Tibial nerve (tissue), 4 donors: ENCODE measurements at places on chromosomes 6 and 20. TPM values are rescaled to one million over a fixed set of nuclear protein-coding genes. Genes with fewer than 3 reads are reported as not detected.
A peak's percentile ranks its signal among the peaks of the same experiment; 100 is the strongest.

- H3K4me3 ChIP-seq, result no peak overlapping the region
- DNase-seq, result no peak
- no peaks in the 10 kb centered on the region for H3K4me1 ChIP-seq
- H3K27ac ChIP-seq, result no peak overlapping the region
- H3K27me3 ChIP-seq, result no peaks in the 10 kb centered on the region
Measured at GRCh38 chr20:43689165-43689564, 22.3 kb downstream of the MYBL2 start.

Gene IL20RA
- total RNA-seq, result 4.0 TPM

GRCh38 chr6:55009131-55009530, 162.6 kb downstream of the FAM83B start:
- no peak for DNase-seq
- no peak overlapping the region for H3K4me3 ChIP-seq
- H3K4me1 ChIP-seq, result peaks cover 2% of the 10 kb centered on the region
- H3K27me3 ChIP-seq, result no peaks in the 10 kb centered on the region
- H3K27ac ChIP-seq, result no peak overlapping the region

GRCh38 chr6:23977706-23978105, 148.3 kb upstream of the NRSN1 start:
- H3K36me3 ChIP-seq, result no peaks in the 10 kb centered on the region
- H3K4me3 ChIP-seq, result no peak overlapping the region
- H3K27ac ChIP-seq, result no peak overlapping the region
- DNase-seq, result no peak
- no peaks in the 10 kb centered on the region for H3K27me3 ChIP-seq
- no peaks in the 10 kb centered on the region for H3K4me1 ChIP-seq

DNA sequence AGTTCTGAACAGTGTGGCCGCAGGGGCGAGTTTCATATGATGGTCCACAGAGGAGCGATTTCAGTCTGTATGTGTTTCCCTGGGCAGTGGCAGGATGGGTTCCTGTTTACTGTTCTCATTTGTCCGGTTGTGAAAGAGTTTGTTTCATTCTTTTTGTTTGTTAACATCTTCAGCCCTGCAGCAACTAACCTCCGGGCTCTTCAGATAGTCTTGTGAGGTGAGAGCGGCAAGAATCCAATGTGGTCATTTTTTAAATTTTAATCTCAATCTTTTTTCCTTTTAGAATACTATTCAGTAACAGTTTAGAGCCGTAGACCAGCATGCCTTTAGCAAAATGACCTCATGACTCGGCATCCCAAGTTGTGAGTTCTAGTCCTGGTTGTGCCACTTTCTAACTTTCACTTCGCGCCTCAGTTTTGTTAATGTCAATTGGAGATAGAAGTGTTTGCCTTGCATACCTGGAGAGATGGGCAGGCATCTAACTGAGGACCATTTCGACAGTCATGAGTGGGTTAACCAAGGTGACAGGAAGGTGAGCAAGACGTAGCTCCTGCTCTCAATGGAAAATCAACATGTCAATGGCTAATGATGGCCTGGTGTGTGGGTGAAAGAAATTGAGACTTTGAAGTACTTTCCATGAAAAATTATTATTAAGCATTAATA, 38.5 kb upstream of the PXDC1 start:
- no peak overlapping the region for H3K4me3 ChIP-seq
- H3K36me3 ChIP-seq, result no peaks in the 10 kb centered on the region
- no peak overlapping the region for H3K27ac ChIP-seq
- H3K4me1 ChIP-seq, result no peaks in the 10 kb centered on the region
- DNase-seq, result no peak

GRCh38 chr6:39446909-39447308, 124.4 kb upstream of the KCNK16 start:
- no peak for DNase-seq
- H3K27ac ChIP-seq, result no peak overlapping the region
- H3K27me3 ChIP-seq, result no peaks in the 10 kb centered on the region

- H3K27ac ChIP-seq, result no peak overlapping the region
- no peaks in the 10 kb centered on the region for H3K27me3 ChIP-seq
- no peak overlapping the region for H3K4me3 ChIP-seq
- no peaks in the 10 kb centered on the region for H3K36me3 ChIP-seq
- no peak for DNase-seq
Measured at GRCh38 chr6:15340775-15341174, 94.9 kb downstream of the JARID2 start.

DNA sequence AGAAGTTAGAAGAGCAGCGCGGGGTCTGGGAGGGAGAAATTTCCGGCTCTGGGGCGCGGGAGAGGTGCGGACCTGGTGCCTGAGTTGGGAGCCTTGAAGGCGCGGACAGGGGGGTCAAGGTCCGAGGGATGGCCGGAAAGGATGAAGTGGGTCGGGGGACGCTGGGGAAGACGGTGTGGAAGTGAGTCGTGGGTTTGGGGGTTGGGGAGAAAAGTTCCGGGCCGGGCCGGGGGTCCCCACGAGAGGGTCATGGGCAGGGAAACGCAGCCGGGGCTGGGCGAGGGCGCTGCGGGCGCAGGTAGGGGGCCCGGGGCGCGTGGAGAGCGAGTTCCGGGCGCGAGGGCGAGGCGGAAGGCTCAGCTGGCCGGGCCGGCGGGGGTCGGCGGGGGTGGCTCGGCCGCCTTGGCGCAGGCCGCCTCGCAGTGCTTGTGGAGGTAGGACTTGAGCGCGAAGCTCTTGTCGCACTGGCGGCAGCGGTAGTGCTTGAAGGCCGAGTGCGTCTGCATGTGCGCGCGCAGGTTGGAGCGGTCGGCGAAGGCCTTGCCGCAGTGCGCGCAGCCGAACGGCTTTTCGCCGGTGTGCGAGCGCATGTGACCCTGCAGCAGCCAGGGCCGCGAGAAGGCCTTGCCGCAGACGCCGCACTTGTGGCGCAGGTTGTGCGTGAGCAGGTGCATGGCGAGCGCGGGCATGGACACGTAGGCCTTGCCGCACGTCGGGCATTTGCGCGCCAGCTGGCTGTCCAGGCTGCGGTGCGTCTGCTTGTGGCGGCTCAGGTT, 10.5 kb upstream of the SRXN1 start:
- H3K4me1 ChIP-seq, result no peaks in the 10 kb centered on the region
- H3K27ac ChIP-seq, result no peak overlapping the region
- peaks cover 90% of the 10 kb centered on the region for H3K27me3 ChIP-seq
- no peaks in the 10 kb centered on the region for H3K36me3 ChIP-seq
- no peak for DNase-seq

- H3K4me1 ChIP-seq, result no peaks in the 10 kb centered on the region
- DNase-seq, result no peak
- H3K27me3 ChIP-seq, result no peaks in the 10 kb centered on the region
Measured at GRCh38 chr6:43493833-43494232, 16.3 kb downstream of the LRRC73 start.

Gene PAQR8
- 12.6 TPM for total RNA-seq

Gene PAX1
- not detected for total RNA-seq

Gene LY6G5C
- not detected for total RNA-seq

DNA sequence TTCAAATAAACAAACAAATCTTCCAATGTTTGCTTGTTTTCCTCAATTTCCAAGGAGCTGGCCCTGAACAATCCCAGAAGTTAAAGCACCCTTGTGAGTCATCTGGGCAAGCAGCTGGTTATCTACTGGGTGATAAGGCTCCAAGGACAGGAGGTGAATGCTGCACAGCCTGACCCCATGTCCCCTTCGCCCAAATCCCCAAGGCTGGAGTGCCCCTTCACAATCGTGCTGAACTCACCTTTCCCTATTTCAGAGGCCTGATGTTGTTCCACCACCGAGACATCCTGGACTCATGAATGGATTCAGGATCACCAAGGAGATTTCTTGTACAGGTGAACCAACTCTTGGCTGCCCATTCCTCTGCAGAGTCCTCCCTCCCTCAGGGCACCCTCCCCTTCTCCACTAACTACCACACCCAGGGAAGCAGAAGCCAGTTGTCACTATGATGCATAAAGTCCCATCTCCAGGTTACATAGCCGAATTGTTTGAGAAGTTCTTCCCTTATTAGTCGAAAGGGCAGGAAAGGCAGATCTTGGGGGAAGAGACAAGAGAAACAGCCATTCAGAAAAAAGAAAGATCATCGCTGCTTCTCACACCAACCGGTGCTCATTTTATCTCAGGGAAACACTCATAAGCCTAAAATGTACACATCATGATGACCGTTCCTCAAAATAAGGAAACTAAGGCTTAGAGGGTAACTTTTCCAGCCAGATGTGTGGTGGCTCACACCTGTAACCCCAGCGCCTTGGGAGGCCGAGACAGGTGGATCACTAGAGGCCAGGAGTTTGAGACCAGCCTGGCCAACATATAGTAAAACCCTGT, 138.8 kb upstream of the RREB1 start:
- H3K4me1 ChIP-seq, result no peaks in the 10 kb centered on the region
- H3K36me3 ChIP-seq, result no peaks in the 10 kb centered on the region
- no peak overlapping the region for H3K27ac ChIP-seq
- no peaks in the 10 kb centered on the region for H3K27me3 ChIP-seq
- no peak overlapping the region for H3K4me3 ChIP-seq

DNA sequence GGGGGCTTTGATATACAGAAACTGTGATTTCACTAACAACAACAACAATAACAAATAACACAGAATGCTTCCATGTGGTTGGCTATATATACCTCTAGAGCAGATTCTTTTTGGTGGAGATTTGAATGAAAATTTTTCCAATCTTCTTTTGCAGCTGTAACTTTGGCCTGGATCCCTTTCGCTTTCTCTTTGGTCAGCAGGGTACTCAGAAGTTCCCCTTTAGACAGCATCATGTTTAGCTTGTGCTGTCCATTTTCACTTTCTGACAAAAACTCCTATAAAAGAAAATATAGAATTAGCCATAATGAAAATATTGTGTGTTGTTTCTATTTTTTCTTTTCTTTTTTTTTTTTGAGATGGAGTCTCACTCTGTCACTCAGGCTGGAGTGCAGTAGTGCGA, 264.2 kb downstream of the SYNE1 start:
- no peaks in the 10 kb centered on the region for H3K36me3 ChIP-seq
- H3K4me3 ChIP-seq, result no peak overlapping the region
- no peak overlapping the region for H3K27ac ChIP-seq
- peaks cover 3% of the 10 kb centered on the region for H3K4me1 ChIP-seq
- DNase-seq, result no peak

DNA sequence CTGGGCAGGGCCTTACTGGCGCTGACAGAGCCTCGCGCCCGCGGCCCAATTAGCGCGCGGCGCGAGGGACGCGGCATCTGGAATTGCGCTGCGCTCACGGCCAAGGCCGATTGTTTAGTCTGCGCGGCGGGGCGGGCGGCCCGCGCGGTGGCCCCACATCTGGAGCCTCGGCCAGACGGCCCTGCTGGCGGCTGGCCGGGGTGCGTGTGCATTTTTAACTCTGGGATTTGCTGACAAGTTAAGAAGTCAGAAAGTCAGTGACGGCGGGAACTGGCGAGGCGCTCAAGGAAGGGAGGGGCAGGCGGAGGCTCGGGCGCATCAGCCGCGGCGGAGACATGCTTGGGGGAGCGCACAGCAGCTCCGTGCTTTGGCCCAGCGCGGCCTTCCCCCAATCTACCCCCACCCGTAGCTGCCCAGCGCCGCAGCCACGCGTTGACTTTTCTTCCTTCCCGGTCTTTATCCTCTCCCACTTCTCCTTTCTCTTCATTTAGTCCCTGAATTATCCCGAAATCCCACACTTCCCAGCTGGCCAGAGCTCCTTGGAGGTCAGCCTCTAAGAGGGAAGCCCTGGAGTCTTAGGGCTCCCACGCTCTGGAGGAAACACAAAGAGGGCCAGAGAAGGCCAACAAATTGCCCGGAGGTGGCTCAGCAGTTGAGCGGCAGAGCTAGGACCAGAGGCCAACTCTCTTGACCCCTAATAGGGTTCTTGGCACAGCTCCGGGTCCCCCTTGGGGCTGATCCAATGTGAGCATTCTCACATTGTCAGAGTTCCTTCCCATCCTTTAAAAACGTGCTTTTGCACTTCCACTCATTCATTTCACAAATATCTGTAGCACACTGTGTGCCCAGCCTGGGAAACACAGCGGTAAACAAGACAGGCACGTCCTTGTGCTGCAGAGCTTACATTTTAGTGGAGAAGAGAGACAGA, 40.8 kb upstream of the FOXP4 start:
- no peaks in the 10 kb centered on the region for H3K36me3 ChIP-seq
- peak overlapping the region; percentile 76 for H3K27ac ChIP-seq
- no peaks in the 10 kb centered on the region for H3K27me3 ChIP-seq
- peak overlapping the region; percentile 50 for H3K4me3 ChIP-seq
- no peaks in the 10 kb centered on the region for H3K4me1 ChIP-seq

Gene CD109
- 12.1 TPM for total RNA-seq

Gene ZDHHC14
- 11.4 TPM for total RNA-seq

GRCh38 chr6:53959717-53960116, 151.5 kb upstream of the MLIP start:
- H3K27ac ChIP-seq, result no peak overlapping the region
- H3K27me3 ChIP-seq, result no peaks in the 10 kb centered on the region
- no peaks in the 10 kb centered on the region for H3K36me3 ChIP-seq
- no peak for DNase-seq

DNA sequence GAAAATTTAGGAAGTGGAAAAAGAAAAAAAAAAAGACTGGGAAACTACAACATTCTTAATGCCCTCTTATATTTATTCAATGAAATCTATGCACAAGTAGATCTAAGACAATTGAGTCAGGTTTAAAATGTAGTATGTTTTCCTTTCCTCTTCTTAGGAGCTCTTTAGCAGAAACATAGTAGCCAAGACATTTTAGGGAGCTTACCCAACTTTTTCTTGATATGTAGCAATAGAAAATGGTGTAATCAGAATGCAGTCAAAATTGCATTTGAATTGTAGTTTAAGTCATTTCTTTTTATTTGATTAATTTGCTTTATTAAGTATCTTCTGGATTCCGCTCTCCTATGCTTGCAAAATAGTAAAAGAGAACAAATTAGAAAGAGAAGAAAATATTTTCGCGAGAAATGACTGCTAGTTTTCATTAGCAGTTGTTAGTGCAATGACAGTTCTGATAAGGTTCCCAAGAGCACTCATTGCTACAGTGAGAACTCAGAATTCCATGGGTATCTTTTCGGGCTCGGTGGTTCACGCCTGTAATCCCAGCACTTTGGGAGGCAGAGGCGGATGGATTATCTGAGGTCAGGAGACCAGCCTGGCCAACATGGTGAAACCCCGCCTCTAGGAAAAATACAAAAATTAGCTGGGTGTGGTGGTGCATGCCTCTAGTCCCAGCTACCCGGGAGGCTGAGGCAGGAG, 52.2 kb downstream of the JARID2 start:
- H3K27me3 ChIP-seq, result no peaks in the 10 kb centered on the region
- no peaks in the 10 kb centered on the region for H3K36me3 ChIP-seq
- H3K27ac ChIP-seq, result no peak overlapping the region
- peaks cover 32% of the 10 kb centered on the region for H3K4me1 ChIP-seq
- DNase-seq, result no peak

DNA sequence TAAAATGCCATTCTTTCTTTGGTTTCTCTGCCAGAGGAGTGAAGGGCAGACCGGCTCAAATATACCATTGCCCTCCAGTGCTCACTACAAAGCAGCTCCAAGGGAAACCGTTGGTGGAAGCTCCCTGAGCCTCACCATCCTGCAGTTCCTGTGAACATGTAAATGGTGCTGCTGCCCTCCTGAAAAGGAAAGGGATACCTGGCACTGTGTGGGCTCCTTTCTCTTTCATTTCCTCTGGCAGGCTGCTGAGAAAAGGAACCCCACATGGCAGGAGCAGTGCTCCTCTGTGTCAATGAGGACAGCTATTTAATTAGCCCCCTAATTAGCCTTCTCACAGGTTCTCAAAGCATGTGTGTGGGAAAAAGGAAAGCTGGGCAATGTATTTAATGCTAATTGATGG, 142.5 kb downstream of the KLHL32 start:
- DNase-seq, result no peak
- no peaks in the 10 kb centered on the region for H3K36me3 ChIP-seq
- H3K4me1 ChIP-seq, result no peaks in the 10 kb centered on the region
- H3K27me3 ChIP-seq, result no peaks in the 10 kb centered on the region
- H3K4me3 ChIP-seq, result no peak overlapping the region
